ENCODE measurements at places on chromosomes 1 and 21. TPM values are rescaled to one million over a fixed set of nuclear protein-coding genes. Genes with fewer than 3 reads are reported as not detected.
A peak's percentile ranks its signal among the peaks of the same experiment; 100 is the strongest.

DNA sequence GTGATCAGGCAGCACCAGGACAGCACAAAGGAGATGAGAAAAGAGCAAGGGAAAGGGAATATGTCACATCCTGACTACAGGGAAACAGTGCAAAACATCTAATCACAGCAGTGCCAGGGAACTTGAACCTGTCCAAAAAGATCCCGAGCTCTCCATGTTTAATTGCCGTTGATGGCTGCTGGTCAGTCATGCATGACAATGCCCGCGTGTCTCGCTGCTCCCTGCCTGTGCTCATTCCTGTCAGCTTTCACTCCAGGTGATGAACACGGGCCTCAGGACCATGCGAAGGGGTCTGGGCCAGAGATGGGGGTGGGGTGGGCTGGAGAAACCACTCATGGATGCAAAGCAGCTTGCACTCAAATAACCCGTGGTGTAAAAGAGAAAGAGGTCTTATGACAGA is 287.0 kb downstream of the GPATCH2 start:
- no peak overlapping the region for H3K27ac ChIP-seq
- no peaks in the 10 kb centered on the region for H3K4me1 ChIP-seq
- H3K4me3 ChIP-seq: no peak overlapping the region
- no peaks in the 10 kb centered on the region for H3K36me3 ChIP-seq
- DNase-seq: no peak
- peaks cover 5% of the 10 kb centered on the region for H3K27me3 ChIP-seq

SGIP1 gene
- total RNA-seq: 118 TPM

DNA sequence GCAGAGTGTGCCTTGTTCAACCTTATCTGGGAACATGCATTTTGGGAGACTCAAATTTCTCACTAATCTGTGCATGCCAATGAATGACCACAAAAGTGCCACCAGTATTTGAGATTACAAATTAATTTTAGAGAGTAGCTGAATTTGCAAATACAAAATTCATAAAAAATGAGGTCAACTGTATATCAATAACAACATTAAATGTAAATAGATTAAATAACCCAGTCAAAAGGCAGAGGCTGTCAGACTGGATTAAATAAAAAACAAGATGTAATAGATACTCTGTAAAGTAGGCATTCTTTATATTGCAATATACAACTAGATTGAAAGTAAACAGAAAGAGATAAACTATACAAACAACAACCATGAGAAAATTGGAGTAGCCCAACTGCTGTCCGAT is 5.5 kb upstream of the KRTAP10-3 start:
- no peak overlapping the region for H3K4me3 ChIP-seq
- no peaks in the 10 kb centered on the region for H3K4me1 ChIP-seq
- H3K27me3 ChIP-seq: peaks cover 61% of the 10 kb centered on the region
- no peak overlapping the region for H3K27ac ChIP-seq

DNA sequence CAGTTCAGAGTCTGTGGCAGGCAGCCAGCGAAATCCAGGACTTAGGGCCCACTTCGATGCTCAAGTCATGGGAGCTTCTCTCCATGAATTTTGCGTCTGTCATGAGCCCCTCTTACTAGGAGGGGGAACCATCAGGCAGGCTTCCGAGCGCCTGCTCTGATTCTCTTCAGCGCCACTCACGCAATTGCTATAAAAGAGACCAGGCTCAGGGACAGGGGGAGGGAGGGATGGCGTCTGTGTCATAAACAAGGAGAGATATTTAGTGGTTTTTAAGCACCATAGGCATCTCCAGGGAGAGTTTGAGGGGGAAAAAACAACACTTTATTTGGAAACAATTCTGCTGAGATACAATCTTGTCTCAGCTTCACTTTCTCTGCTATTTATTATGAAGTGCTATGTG is 60.6 kb downstream of the NAV1 start:
- no peak overlapping the region for H3K27ac ChIP-seq
- H3K4me3 ChIP-seq: no peak overlapping the region
- H3K36me3 ChIP-seq: peaks cover 2% of the 10 kb centered on the region
- no peak for DNase-seq

DNA sequence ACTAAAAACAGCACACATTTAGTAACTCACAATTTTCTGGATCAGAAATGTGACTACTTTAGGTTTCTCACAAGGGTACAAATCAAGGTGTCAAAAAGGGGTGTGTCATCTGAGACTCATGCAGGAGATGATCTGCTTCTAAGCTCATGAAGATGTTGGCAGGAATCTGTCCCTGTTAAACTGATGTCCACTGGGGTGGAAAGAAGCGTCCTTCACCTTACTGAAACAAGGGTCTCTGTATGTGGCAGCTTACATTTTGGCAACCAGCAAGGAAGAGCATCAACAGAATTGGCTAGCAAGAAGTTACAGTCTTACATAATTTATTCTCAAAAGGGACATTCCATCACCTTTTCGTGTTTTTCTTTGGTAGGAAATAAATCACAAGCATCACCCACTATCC is 1223.8 kb downstream of the AMY1C start:
- peaks cover 13% of the 10 kb centered on the region for H3K27me3 ChIP-seq
- no peak for DNase-seq
- no peak overlapping the region for H3K27ac ChIP-seq
- no peak overlapping the region for H3K4me3 ChIP-seq
- H3K4me1 ChIP-seq: no peaks in the 10 kb centered on the region

GRCh38 chr1:196464480-196464941 is 143.7 kb downstream of the KCNT2 start:
- H3K27me3 ChIP-seq: no peaks in the 10 kb centered on the region
- no peak for DNase-seq
- H3K4me3 ChIP-seq: no peak overlapping the region

CBS gene
- total RNA-seq: 92.1 TPM

DNA sequence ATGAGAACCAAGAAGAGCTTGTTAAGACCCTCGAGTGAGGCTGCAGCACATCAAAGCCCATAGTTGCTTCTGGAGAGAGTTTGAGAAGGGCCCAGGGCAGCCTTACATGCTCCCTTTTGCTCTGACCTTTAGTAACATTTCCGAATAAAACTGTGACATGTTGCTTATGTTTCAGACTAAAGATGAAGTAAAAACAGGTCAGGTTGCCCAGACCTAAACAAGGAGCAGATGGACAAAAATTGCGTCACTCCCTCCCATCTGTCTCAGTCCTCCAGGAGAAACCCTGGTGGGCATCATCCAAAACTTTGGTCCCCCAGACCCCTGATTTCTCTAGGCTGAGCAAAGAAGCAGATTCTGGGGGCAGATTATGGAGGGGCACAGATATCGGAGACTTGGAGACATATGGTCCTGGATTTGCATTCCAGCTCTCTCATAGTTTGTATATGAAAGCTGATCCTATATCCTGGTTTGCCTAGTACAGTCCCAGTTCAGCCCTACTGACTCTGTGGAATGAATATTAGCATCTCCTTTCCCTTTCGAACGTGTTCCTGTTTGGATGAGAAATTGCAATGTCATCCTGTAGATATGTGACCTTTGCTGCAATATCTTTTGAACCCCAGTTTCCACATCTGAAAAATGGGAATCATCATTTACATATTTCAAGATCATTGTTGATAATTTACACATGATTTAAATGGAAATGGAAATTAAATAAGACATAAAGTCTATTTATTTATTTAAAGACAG is 304.9 kb upstream of the USP24 start:
- H3K36me3 ChIP-seq: no peaks in the 10 kb centered on the region
- H3K27me3 ChIP-seq: no peaks in the 10 kb centered on the region
- no peak for DNase-seq
- H3K4me3 ChIP-seq: no peak overlapping the region
- no peak overlapping the region for H3K27ac ChIP-seq

ARHGEF16 gene
- total RNA-seq: 3.2 TPM

- peaks cover 4% of the 10 kb centered on the region for H3K36me3 ChIP-seq
- H3K4me3 ChIP-seq: no peak overlapping the region
- no peak overlapping the region for H3K27ac ChIP-seq
- H3K4me1 ChIP-seq: peaks cover 48% of the 10 kb centered on the region
- DNase-seq: no peak
- no peaks in the 10 kb centered on the region for H3K27me3 ChIP-seq
These were observed 63.7 kb downstream of the NRIP1 start for GRCh38 chr21:15001113-15001512.

UBR4 gene
- total RNA-seq: 175 TPM

DNA sequence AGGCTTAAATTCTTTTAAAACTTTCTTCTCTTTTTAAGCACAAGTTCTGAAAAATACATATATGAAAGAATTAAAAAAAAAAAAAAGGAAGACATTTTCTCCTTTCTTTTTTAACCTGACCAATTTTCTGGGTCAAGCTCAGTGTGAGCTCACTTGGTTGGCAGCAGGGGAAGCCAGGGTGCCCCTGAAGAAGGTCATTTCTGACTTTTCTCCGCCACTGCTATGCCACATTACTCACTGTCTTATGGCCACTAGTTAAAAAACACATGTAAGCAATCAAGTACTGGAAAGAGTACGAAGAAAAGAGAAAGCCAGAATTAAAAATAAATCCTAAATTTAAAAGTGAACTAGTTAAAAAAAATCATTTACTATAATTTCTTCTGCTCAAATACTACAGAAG is 275.0 kb downstream of the NEGR1 start:
- no peak overlapping the region for H3K4me3 ChIP-seq
- peaks cover 37% of the 10 kb centered on the region for H3K4me1 ChIP-seq
- DNase-seq: no peak
- H3K27me3 ChIP-seq: no peaks in the 10 kb centered on the region
- no peaks in the 10 kb centered on the region for H3K36me3 ChIP-seq
- peak overlapping the region; percentile 19 for H3K27ac ChIP-seq

DNA sequence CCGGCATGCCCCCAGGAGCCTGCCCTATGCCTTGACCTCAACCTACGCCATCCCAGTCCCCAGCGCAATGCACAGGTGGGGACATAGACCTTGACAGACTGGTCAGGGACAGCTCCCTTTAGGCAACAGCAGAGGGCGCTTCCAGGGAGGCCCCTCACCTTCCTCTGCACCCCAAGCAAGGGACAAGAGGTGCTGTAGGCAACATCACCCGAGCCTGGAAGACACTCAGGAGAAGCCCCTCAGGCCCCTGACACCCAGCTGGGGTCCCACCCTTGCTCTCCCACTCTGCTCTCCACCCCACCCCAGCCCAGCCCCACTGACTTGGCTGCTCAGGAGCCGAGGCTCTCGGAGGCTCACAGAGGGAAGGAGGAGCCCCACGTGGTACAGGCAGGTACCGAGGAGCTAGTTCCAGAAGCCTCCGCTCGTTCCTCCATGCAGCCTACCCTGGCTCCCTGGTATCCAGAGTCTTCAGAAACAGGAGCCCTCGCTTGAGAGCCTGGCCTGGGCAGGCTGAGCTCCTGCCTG is 2.4 kb upstream of the WNT3A start:
- no peak overlapping the region for H3K27ac ChIP-seq
- H3K4me3 ChIP-seq: no peak overlapping the region
- peak; percentile 82 for DNase-seq
- H3K4me1 ChIP-seq: peaks cover 10% of the 10 kb centered on the region

DNA sequence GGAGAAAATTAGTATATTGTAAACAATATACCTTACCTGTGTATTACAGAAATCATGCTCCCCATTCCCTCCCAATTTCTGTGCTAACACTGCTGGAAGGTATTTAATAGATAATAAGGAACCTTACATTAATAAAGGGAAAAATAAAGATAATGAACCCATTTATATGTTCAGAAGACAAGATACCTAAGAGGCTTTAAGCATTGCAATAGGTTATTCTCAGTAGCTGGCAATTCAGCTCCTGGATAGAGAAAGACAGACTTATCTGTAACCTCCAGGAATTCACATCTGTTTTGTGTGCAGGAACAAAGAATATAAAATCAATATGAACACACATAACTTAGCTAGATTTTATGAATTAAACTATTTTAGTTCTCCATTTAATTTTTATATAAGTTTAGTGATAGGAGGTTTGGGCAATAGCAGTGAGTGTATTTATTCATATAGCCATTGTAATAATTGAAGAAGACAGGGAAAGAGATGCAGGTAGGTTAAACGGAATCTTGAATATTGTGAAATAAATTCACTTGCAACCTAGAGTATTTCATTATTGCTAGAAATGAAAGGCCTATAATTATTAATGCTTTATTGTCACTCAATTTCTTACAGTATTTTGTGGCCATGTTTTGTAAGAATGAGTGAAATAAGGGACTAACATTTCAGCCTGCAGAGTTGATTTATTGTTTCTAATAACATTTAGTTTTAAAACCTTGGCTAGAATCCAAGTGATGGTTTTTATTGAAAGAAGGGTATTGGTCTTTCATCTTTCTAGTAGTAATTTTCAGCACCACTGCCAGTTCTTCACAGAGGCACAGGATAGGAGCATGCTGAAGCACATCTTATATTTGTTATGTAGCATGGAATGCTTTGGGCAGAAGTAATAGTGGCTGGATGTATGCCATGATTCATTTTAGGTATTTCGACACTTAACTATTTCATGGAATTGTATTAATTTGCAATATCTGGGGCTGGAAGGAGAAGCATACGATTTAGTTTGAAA is 1.5 kb downstream of the XPR1 start:
- no peaks in the 10 kb centered on the region for H3K36me3 ChIP-seq
- peaks cover 3% of the 10 kb centered on the region for H3K4me1 ChIP-seq
- no peaks in the 10 kb centered on the region for H3K27me3 ChIP-seq

DNA sequence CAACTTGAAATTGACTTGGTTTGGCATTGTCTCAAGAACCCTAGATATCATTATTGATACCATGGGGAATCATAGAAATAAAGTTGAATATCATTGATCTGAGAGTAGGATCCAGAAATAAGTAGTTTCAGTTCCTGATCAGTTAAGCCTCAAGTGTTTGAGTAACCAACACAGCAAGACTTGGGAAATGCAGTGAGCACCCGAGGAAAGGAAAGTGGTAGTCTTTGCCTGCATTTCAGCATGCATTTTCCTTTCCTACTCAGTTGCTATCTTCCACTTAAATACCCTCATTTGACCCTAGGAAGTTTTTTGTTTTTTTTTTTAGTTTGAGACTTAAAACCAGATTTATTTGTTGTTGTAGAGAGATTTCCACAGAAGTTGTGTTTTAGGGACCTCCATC is 18.9 kb downstream of the CLEC20A start:
- no peaks in the 10 kb centered on the region for H3K4me1 ChIP-seq
- H3K36me3 ChIP-seq: peaks cover 48% of the 10 kb centered on the region
- no peaks in the 10 kb centered on the region for H3K27me3 ChIP-seq
- no peak for DNase-seq
- H3K27ac ChIP-seq: no peak overlapping the region
- H3K4me3 ChIP-seq: no peak overlapping the region

ANKRD34A gene
- 1.1 TPM for total RNA-seq

DNA sequence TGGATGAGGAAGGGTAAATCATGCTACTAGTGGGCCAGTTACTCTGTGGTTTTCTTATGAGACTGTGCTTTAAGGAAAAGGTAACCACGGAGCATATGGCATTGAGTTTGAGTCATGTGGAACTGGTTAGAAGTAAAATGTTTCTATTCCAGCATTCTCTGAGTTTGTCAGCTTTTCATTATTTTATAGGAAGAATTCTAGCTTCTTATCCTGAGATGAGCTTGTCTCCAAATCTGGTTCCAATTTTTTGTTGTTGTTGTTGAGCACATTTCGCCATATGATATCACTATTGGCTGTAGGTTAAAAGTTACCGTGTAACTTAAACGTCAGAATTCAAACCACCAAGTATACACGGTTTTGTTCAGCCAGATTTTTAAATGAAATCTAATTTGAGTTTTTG is 69.9 kb downstream of the ATF6 start:
- peaks cover 14% of the 10 kb centered on the region for H3K36me3 ChIP-seq
- H3K27me3 ChIP-seq: no peaks in the 10 kb centered on the region
- H3K27ac ChIP-seq: no peak overlapping the region
- no peak overlapping the region for H3K4me3 ChIP-seq
- no peaks in the 10 kb centered on the region for H3K4me1 ChIP-seq

HSPG2 gene
- total RNA-seq: 230 TPM

GRCh38 chr21:43276811-43277210 is 108.0 kb downstream of the CRYAA start:
- no peak overlapping the region for H3K27ac ChIP-seq
- no peak overlapping the region for H3K4me3 ChIP-seq
- peaks cover 3% of the 10 kb centered on the region for H3K4me1 ChIP-seq
- H3K27me3 ChIP-seq: peaks cover 17% of the 10 kb centered on the region
- no peaks in the 10 kb centered on the region for H3K36me3 ChIP-seq

All from osteocyte (in vitro differentiated cells).